SJSA1 (cell line): ENCODE measurements at places on chromosomes 7 and 10. TPM values are rescaled to one million over a fixed set of nuclear protein-coding genes. Genes with fewer than 3 reads are reported as not detected.

GRCh38 chr7:142626420-142627035 is 122.7 kb upstream of the PRSS1 start:
- no peak overlapping the region for H3K27ac ChIP-seq
- no peaks in the 10 kb centered on the region for H3K36me3 ChIP-seq
- DNase-seq, result peak; percentile 16
- peaks cover 6% of the 10 kb centered on the region for H3K27me3 ChIP-seq

GRCh38 chr10:122197611-122198222 is 73.4 kb upstream of the BTBD16 start:
- H3K4me3 ChIP-seq, result no peak overlapping the region
- H3K27me3 ChIP-seq, result no peaks in the 10 kb centered on the region
- H3K27ac ChIP-seq, result no peak overlapping the region
- no peaks in the 10 kb centered on the region for H3K4me1 ChIP-seq
- peaks cover 5% of the 10 kb centered on the region; the same call in 1 of the 2 replicates for H3K36me3 ChIP-seq

CACUL1 gene
- total RNA-seq, result 19.9 and 26.6 TPM in 2 replicates

DNA sequence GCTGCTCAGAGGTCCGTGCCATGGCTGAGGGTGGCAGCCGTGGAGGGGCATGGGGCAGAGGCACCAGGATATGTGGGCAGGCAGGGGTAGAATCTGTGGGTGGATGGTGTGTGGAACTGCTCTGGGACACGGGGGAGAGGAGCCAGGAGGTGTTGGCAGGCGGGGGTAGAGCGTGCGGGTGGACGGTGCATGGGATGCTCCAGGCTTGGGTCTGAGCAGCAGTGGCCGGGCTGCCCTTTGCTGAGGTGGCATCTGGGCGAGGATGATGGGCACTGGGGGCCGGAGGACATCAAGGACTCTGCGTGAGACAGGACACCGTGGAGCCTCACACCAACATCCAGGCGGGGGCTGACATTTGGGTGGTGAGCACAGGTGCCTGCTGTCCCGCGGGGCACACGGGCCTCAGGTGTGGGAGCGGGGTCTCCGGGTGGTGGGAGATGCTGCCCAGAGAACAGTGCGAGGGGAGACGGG is 46.2 kb downstream of the JAKMIP3 start:
- H3K27me3 ChIP-seq, result no peaks in the 10 kb centered on the region; the same call in 1 of the 2 replicates
- H3K4me3 ChIP-seq, result no peak overlapping the region
- no peak for DNase-seq
- H3K36me3 ChIP-seq, result no peaks in the 10 kb centered on the region

DNA sequence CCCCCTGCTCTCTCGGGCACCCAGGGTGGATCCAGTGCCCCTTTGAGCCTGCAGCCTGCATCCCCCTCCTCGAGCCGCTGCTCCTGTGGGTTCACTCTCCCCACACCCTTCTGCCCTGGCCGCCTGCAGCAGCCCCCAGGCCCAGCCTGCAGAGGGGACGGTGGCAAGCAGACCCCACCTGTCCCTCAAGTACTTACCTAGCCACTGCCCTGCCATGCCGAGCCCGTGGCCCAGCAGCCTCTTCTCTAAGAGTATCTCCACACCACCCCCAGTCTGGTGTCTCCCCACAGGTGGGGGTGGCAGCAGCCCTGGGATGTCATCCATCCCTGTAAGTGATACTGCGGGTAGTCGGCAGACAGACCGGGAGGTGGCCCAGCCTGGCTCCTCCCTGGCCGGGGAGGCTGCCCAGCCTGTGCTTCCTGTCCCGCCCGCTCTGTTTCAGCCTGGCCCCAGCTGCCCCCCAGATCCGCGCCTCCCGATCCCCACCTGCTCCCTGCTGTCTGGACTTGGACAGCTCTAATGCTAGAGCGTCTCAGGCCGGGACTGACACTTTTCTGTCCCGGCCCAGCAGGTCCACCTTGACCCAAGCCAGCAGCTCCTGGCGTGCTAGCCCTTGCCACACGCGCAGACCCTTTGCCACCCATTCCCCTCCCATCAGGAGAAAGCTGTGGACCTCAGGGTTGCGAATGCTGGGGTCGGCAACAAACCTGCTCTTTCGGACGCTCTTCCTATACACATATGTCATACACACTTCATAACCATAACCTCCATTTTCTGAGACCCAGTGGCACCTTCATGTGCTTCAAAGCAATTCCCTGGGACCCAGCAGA is 25.0 kb downstream of the YKT6 start:
- no peaks in the 10 kb centered on the region for H3K36me3 ChIP-seq
- no peak overlapping the region for H3K27ac ChIP-seq
- no peak for DNase-seq
- H3K4me3 ChIP-seq, result no peak overlapping the region

PLEKHS1 gene
- 0.03 TPM in 1 of 2 replicates, not detected in the other for total RNA-seq

DNA sequence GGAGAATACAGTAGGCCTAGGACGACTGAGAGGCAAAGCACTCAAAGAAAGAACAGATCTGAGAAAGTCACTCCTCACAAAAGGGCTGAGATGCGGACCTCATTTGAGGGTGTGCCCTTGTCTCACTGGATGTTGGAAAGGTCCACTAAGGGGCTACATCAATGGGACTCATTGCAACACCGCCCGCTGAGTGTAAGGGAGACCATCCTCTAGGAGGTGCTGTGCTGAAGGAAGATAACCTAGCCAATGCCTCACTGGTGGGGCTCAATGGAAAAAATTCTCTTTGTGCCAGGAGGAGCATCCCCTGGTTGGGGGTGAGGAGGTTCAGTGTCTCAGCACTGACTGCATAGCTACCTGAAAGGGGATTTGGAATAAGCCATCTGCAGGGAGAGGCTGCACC is 758.7 kb upstream of the CELF2 start:
- H3K27ac ChIP-seq, result no peak overlapping the region
- no peak for DNase-seq
- H3K27me3 ChIP-seq, result no peaks in the 10 kb centered on the region
